IPS-NIHi11 (cell line): ENCODE measurements at places on chromosomes 3 and 15.

- DNase-seq: peak; percentile 15
Measured at GRCh38 chr3:151178208-151178845, 24.7 kb downstream of the GPR171 start.

- DNase-seq: no peak
Measured at GRCh38 chr15:100348578-100348977, 6.8 kb upstream of the ADAMTS17 start.

GRCh38 chr15:51322621-51323296, 15.6 kb downstream of the CYP19A1 start:
- no peak for DNase-seq

- no peak for DNase-seq
Measured at GRCh38 chr3:32620611-32621310, 50.1 kb upstream of the DYNC1LI1 start.

GRCh38 chr3:43786102-43786501, 95.4 kb downstream of the ABHD5 start:
- DNase-seq: no peak

DNA sequence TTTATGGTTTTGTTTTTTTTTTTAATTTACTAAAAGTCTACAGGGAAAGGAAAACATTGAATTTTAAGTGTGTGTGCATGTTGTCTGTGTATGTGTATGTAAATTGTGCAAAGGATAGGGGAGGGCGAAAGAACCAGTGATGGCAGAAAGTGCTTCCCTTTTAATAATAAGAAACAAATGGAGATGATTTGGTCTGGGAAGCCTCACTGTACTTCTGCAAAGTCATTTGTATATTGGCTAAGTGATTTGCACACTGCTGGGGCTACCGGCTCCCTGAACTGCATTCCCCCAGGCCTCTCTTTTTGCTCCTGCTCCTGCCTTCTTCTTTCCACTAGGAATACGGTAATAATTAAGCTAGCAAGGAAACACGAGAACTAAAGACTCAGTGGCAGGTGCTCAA, 101.2 kb downstream of the CD47 start:
- DNase-seq: no peak

DNA sequence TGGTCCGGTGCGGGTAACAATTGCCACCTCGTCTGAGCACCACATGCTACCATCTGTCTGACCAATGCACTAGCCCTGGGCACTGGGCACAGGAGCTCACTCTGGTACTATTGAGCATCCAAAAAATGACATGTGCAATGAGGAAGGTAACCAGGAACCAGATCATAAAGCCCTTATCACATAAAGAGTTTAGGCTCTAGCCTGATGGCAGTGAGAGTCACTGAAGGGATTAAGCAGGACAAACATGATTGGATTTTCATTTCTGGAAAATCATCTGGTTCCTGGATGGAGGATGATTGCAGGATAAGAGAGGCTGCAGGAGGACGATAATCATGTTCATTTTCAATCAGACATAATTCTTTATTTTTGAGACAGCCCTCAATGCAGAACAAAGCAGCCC, 12.4 kb downstream of the NDUFB4 start:
- DNase-seq: no peak

- no peak for DNase-seq
Measured at GRCh38 chr3:45425237-45425933, 37.0 kb downstream of the LARS2 start.

GRCh38 chr3:184306341-184306972, 7.4 kb downstream of the PSMD2 start:
- DNase-seq: no peak

GRCh38 chr15:74159773-74160172, 13.7 kb upstream of the ISLR start:
- DNase-seq: no peak

- no peak for DNase-seq
Measured at GRCh38 chr15:80246425-80246894, 5.6 kb downstream of the CTXND1 start.

GRCh38 chr15:33279613-33280205, 31.1 kb upstream of the RYR3 start:
- DNase-seq: no peak

GRCh38 chr15:67118808-67119207, 53.4 kb downstream of the SMAD3 start:
- DNase-seq: no peak

GRCh38 chr3:53236112-53236841, 19.5 kb downstream of the TKT start:
- peak; percentile 73 for DNase-seq

GRCh38 chr3:64059484-64060175, 36.3 kb upstream of the PSMD6 start:
- DNase-seq: no peak

- peak; percentile 88 for DNase-seq
Measured at GRCh38 chr15:75661100-75661755, 13.5 kb downstream of the SNX33 start.
